ENCODE measurements at places on chromosomes 11 and 22.

DNA sequence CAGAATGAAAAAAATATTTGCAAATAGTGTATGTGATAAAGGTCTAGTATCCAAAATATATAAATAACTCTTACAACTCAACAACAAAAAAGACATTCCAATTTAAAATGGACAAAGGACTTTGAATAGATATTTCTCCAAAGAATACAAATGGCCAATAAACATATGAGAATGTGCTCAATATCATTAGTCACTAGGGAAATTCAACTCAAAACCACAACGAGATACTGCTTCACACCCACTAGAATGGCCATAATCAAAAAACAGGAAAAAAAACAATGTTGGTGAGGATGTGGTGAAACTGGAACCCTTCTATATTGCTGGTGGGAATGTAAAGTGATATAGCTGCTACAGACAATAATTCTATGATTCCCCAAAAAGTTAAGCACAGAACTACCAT is 38.6 kb upstream of the RPS13 start:
- DNase-seq: no peak

- DNase-seq: peak; percentile 8
Measured at GRCh38 chr11:79100093-79100910, 340.5 kb downstream of the TENM4 start.

DNA sequence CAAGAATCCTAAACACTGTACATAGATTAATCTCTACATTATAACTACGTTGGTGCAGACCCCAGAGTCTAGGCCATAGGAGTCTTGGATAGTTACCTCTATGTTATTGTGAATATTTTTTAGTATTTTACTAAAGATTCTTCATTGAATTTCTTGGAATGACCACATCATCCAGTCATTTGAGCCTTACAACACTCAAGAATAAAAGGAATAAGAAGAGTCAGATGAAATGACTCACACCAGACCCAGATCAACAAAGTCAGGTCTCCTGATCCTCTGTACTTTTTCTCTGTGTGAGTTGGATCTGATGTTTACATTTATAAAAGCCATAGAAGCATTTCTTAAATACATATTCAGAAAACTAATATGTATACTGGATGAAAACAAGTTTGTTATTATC is 179.2 kb upstream of the ARHGAP20 start:
- DNase-seq: no peak

DNA sequence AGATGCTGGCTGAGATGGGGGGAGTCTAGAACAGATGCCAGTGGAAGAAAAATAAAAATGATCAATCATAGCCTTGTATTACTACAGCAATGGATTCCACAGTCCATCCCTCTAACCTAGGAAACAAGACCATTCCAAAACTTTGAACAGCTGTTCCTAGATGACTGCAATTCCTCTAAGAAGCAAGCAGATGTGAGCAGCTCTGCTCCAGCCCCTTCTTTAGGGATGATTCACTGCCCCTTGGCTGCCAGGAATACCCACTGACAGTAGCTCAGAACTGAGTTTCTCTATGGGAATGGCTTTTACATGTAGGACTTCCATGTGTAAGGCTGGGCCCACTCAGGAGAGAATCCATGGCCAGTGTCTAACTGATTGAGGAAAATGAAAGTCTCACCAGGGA is 943.9 kb downstream of the OPCML start:
- no peak for DNase-seq

- peak; percentile 70 for DNase-seq
Measured at GRCh38 chr11:94543695-94544645, at the start of gene FUT4. FUT4 (plus strand) TSS chr11:94543921; CDS start chr11:94544134, 213 bp downstream.

GRCh38 chr11:69511358-69512055 is 30.0 kb downstream of the LINC01488 start:
- DNase-seq: no peak

GRCh38 chr11:6084587-6084986 is 22.9 kb upstream of the OR56B4 start:
- DNase-seq: no peak

DNA sequence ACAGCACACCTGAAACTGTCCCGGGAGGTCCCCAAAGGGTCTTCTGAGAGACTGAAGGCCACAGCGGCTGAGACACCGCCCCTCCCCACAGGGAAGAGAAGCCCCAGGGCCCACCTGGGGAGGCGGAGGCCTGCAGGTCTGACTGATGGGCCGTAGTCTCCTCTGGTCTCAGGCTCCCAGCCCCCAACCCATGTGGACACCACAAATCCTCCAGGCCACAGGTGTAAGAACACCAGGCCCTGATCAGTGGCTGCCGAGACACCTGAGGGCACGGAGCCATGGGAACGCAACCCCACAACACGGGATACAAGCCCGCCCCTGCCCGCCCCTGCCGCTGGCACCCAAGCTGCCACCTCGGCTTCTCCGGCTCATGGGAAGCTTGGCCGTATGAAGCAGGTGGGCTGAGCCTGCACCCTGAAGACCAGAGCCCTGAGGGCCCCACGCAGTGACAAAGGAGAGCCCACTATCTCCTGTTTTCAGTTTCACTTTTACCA is 46.3 kb downstream of the BRD1 start:
- no peak for DNase-seq

GRCh38 chr11:126438272-126438671 is 82.8 kb downstream of the ST3GAL4 start:
- no peak for DNase-seq

DNA sequence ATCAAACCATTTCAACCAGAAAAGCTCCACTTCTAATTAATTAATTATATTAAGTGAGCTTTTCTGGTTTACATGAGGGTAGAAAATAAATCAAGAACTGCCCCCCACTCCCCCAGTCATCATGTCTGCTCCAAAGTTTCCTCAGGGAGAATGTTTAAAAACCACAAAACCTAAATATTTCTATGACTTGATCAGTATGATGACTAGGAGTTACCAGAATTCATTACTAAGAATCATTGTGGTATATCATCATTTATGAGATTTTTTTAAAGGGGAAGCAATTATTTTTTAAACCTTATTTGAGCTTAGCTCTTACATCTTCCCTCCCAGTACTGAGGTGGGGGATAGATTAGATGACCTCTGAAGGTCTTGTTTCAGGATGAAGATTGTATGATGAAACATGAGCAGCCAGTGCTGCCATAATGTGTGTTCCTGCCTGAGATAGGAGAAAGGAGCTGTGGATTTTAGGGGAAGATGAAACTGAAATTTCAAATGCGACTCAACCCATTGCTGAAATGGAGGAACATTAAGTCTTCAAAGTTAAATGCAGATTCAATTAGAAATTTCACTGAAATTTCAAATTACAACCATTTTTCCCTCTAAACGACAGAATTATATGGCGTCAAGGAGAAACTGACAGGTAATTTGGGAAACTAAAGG is 401.3 kb upstream of the CADM1 start:
- no peak for DNase-seq

DNA sequence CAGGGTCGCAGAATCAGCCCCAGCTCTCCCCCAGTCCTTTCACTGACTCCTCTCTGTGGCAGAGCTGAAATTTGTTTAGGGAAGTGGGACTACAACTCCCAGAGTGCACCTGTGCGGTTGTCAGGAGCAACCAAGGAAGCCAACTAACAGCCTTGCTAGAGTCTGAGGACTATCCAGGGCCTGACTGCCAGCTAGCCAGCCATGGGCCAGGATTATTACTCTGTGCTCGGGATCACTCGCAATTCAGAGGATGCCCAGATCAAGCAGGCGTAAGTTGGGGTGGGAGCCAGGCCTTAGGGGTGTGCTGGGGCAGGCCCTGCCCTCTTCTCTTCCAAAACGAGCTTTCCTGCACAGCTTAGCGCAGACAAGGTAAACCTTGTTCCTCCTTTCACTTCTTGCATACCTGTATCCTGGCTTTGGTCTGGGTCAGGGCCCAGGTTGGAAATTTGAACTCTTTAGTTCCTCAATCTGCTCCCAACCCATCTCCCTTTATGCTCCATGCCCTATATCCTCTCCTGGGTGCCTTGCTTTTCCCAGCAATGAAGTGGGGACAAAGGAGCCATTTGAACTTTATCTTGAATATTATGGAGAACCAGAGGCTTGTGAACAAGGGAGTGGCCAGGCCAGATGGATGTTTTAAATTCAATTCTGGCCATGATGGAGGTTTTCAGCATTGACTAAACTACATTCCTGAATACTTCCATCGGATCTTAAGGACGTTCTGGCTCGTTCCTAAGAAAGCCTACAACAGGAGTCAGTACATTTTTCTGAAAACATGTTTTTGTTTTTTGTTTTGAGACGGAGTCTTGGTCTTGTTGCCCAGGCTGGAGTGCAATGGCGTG is at the start of gene DNAJB13:
Gene DNAJB13 (plus strand): TSS at position 158 of the 842 bp plus-strand sequence. CDS start 44 bp downstream, at position 202.
- DNase-seq: no peak

- DNase-seq: no peak
Measured at GRCh38 chr22:35274154-35274871, 17.0 kb downstream of the HMGXB4 start.

DNA sequence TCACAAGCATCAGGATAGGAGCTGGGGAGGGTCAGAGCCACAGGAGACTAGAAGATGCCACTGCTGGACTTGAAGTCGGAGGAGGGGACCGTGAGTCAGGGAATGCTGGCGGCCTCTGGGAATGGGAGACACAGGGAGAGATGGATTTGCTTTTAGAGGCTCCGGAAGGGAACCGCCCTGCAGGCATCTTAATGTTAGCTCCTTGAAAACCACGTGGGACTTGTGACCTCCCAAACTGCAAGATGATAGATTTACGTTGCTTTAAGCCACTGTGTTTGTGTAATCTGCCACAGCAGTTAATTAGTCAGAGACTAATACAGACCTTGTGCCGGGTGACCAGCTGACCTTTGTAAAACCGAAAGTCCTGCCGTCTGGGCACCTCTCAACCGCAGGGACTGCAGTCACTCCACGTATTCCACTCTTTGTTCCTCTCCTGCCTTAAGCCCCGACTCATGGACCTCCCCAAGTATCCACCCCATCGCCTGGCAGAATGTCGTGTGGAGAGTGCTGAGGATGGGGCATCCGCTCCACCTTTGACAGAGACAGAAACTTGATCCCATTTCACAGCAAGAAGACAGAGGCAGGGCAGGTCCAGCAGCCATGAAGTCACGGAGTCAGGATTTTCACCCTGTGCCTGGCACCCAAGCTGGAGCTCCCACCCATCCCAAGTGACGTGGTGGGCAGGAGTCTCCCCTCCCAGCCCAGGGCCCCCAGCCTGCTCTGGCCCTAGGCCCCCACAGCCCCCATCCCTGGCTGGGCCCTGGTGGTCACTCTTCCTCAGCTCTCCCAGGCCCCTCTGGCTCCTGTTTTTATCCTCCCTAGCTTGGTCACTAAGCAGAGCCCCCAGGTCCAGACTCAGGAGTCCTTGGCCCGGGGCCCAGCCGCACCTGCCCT is 19.4 kb upstream of the CTSD start:
- DNase-seq: no peak

DNA sequence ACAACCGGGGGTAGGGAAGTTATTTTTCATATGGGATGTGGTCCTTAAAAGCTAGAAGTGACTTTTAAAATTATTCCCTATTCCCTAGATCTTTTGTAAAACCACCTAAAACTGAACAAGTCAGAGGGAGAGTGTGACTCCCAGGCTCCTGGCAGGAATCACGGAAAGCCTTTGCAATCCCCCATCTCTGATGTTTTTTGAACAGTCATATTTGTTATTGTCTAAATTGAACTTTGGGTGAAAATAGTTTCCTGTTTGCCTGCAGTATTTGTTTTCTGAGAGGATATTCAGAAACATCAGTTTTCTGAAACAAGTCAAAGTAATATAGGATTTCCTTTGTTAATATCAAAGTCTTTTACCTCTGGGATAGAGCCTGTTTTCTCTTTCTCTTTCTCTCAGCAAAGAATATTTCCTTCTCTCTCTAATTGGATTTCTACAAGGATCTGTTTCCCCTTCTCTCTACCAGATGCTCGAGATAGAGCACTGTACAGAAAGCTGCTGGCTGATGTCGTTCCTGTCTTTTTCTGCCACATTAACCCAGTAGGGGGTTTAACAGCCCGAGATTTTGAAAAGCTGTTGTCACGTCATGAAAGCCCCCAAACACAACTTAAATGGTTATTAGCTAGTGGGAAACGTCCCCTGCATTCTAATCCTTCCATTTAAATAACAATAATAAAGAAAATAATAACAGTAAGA is 132.2 kb upstream of the PITPNB start:
- DNase-seq: no peak

Data from stimulated activated naive B cell treated with anti-CD40 and anti-IgM and Interleukin-4, amounts not matched to agents 10 μg/mL and 1 μg/mL and 100 μg/mL, for 72 hours (primary cell).